KBM-7 (cell line): ENCODE measurements at places on chromosomes 5 and 9.

GRCh38 chr5:15366676-15367391, 133.1 kb upstream of the FBXL7 start:
- no peak for DNase-seq

- DNase-seq = no peak
Observed at GRCh38 chr5:161086461-161086860, 234.4 kb upstream of the ATP10B start.

DNA sequence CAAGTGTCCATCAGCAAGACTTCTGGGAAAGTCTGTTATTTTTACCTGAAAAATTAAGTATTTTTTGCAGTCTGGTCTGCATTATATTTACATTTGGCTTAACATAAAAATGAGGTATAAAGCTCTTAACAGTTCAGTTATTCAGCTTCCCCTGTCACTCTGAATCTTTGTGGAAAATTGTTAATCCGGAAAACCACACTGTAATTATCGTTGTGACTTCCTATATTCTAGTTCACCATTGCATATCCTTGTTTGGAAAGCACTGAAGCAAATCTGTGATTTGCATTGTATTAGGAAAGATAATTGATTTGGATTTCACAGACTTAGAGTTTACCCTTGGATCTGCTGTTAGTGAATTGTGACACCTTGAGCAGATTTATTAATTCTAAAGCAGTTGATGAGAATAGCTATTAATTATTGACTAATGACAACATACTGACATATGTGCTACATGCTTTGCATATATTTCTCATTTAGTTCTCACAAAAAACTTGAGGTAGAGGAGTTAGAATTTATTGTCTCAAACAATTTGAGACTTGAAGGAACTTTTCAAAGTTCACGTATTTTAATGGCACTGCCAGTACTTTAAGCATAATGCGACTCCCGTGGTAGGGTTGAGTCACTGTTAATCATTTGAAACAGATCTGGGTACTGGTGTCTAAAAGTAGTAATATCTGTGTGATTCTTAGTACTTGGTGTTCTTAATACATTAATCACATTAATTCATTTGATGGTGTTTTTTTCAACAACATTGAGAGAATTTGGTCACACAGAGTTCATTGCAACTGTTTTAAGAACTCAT, 71.8 kb upstream of the LRRC70 start:
- DNase-seq = peak; percentile 83

- no peak for DNase-seq
Observed at GRCh38 chr5:142852416-142853198, 82.4 kb downstream of the ARHGAP26 start.

- no peak for DNase-seq
Observed at GRCh38 chr9:114666401-114666800, 8.8 kb upstream of the TEX53 start.

GRCh38 chr9:128249908-128250838, 25.6 kb downstream of the GOLGA2 start:
- DNase-seq = no peak

- no peak for DNase-seq
Observed at GRCh38 chr5:68405026-68405684, 189.6 kb downstream of the PIK3R1 start.

GRCh38 chr9:108130905-108131304, 641.3 kb upstream of the KLF4 start:
- no peak for DNase-seq

- no peak for DNase-seq
Observed at GRCh38 chr9:108178318-108178717, 677.5 kb downstream of the ACTL7B start.

DNA sequence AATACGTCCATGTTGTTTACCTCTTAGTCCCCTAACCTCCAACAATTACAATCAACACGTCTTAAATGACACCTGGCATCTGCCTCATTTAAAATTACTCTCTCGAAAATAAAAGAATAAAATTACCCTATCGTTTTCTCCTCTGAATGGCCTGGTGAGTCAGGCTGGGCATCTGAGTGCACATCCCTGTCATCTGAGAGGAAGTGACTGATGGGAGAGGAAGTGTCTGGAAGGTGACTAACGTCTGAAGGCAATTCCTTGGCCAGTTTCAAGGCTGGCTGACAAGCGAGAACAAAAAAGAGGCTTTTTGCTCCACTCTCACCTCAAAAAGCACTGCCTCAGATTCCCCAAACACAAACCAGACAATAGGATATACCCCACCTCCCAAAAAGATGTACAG, 57.7 kb downstream of the MAPKAP1 start:
- peak; percentile 69 for DNase-seq

- no peak for DNase-seq
Observed at GRCh38 chr5:80147119-80147815, 108.6 kb downstream of the SERINC5 start.

GRCh38 chr5:175444060-175444904, at the start of gene DRD1:
Gene DRD1, minus strand, starts transcription at chr5:175444182. Its CDS starts 1,083 bp downstream, at chr5:175443099.
- peak; percentile 43 for DNase-seq
